ENCODE measurements at places on chromosomes 5 and 9. TPM values are rescaled to one million over a fixed set of nuclear protein-coding genes. Genes with fewer than 3 reads are reported as not detected.

The ADAM19 gene
- polyA plus RNA-seq: 11.6 TPM

The PDE8B gene
- polyA plus RNA-seq: 4.7 TPM

The NUDT12 gene
- 27.6 TPM for polyA plus RNA-seq

The BTNL3 gene
- polyA plus RNA-seq: 0.20 TPM

The IFNA14 gene
- not detected for polyA plus RNA-seq

- DNase-seq: no peak
These were observed 18.1 kb downstream of the KDM3B start for GRCh38 chr5:138370537-138370936.

DNA sequence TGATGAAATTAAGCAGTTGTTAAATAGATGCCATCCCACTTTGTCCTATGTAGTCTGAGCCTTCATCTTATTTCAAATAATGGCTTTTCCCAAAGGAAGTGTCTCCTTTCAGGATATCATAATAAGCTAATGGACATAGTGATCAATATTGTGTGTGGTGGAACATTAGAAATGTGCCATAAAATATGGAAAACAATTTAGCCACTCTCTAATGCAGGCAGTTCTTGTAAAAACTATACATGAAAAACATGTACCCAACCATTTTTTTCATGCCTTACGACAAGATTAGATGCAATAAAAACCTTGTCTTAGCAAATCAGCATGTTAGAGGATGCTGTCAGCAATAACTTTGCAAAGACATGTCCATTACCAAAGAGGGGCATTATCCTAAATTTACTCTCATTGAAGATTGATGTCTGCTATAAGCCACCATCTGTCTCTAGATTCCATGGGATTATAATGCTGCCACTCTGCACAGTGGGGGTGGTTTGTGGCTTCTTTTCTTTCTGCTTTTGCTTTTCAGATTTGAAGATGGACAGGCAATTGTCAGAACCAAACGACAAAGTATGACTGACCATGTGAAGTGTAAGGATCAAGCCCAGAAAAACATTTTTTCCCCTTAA, 724.0 kb upstream of the ZNF608 start:
- DNase-seq: no peak

DNA sequence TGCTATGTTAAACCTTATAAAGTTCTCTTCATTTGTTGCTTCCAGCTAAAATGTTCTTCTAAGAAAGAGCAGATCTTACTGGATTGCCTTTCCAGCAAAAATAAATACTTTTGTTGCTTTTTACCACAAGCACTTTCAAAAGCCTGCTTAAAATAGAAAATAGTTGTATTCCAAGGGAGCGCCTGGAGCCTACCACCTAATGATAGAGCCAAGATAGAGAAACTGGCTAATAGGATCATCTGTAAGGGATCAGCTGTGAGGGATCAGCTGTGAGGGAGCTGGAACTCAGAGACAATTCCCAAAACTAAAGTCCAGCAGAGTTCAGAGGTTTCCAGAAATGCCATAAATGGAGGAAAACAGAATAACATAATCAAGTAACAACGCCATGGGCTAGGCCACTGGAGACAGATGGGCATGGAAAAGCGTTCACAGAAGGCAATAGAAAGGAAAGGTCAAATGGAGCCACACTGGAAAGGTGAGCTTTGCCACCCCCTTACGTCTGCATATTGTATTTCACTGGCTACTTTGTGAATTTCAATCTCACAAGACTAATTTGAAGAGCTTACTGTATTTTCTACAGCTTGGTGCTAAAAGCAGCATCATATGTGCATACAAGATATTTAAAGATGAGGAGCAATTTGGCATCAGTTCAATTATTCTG, 140.6 kb upstream of the TLE4 start:
- DNase-seq: no peak

DNA sequence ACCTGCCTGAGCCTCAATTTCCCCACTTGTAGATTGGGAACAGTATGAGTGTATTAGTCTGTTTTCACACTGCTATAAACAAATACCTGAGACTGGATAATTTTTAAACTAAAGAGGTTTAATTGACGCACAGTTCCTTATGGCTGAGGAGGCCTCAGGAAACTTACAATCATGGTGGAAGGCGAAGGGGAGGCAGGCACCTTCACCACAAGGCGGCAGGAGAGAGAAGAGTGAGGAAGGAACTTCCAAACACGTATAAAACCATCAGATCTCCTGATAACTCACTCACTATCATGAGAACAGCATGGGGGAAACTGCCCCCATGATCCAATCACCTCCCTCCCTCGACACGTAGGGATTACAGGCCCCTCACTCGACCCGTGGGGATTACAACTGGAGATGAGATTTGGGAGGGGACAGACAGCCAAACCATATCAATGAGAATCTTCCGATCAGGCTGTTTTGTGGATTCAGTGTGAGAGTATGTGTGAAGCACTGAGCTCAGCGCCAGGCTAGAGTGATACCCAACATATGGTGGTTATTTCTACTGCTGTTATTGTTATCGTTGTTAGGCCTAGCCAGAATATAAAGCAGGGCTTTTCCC, 14.6 kb upstream of the LMX1B start:
- no peak for DNase-seq

- peak; percentile 28 for DNase-seq
These were observed 312.0 kb upstream of the MSX2 start for GRCh38 chr5:174412374-174412773.

DNA sequence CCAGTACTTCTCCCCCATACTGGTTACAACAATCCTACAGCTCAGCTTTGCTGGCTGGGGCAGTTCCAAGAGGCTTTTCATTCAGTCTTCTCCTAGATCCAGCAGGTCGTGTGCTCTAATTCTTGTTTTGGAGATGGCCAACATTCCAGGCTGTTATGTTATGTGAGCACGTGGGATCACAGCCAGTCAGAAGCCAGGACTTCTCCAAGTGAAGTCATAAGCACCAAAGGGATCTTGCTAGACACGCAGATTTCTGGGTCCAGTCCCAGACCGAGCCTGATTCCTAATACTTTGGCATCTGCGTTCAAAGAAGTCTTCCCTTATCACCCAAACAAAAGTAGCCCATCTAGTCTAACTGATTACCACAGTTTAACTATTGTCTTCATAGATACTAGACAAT, 1.4 kb upstream of the LARP1 start:
- peak; percentile 21 for DNase-seq

GRCh38 chr5:158752656-158752973, 347.1 kb downstream of the EBF1 start:
- no peak for DNase-seq

DNA sequence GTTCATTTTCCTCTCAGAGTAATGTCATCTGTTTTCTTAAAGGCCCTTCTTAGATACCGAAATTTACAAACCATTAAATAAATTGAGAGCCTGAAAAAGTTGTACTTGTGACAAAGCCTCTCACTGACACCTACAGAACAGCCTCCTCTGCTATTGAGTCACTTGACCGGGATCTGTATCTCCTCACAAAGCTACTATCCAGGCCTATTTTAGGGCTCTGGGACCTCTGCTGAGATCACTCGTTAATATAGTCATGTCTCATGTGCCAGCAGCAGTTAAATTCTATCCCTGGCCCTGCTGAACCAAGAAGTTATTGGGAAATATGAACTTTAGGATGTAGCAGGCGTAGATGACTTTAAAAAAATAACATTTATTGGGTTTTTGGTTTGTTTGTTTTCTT, 31.1 kb downstream of the FBXO38 start:
- DNase-seq: no peak

- no peak for DNase-seq
These were observed 731.1 kb upstream of the ZNF608 start for GRCh38 chr5:125477586-125477975.

GRCh38 chr9:124662561-124662960, 108.5 kb downstream of the NR6A1 start:
- DNase-seq: no peak

DNA sequence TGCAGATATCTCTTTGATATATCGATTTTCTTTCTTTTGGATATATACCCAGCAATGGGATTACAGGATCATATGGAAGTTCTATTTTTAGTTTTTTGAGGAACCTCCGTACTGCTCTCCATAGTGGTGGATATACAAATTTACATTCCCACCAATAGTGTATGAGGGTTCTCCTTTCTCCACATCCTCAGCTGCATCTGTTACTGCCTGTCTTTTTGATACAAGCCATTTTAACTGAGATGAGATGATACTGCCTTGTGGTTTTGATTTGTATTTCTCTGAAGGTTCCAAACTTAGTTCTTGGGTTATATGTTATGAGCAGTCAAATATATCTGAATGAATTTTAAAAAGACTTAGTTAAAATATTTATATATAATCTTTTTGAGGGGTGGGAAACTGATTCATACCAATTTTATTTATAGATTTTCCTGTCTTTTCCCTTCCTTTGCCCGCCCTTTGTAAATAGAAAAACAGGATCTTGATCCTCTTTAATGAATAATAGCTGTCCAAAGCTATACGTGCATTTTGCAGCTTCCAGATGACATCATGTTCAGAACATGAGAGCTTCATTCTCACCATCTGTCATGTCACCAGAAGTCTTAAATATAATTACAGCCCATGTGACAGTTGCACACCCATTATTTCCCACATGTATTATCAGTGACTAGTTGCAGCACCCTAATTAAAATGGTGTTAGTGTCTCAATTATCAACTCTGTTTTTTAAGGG, 6.2 kb upstream of the ARHGEF28 start:
- no peak for DNase-seq

GRCh38 chr5:10470669-10471068, 29.0 kb downstream of the ROPN1L start:
- no peak for DNase-seq

DNA sequence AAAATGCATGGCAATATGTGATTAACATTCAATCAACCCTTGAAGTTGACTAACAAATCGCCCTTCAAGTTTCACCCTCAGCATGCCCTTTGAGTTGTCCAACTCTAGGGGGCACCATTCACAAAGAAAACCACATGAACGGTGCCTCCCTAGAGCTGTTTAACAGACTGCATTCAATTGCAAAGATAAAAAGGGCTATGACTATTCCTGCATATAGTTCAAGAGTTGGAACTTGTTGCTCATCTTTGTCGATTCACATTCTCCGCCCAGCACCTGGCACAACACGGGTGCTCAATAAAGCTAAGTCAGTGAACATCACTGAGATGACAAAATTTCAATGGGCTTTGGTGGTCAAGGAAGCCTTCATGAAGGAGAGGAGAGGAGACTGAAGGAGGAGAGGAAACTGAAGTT, 69.6 kb upstream of the SLC30A5 start:
- no peak for DNase-seq

Measured in renal cortex interstitium (tissue), 15 donors.